ENCODE measurements at places on chromosomes 4 and X.

DNA sequence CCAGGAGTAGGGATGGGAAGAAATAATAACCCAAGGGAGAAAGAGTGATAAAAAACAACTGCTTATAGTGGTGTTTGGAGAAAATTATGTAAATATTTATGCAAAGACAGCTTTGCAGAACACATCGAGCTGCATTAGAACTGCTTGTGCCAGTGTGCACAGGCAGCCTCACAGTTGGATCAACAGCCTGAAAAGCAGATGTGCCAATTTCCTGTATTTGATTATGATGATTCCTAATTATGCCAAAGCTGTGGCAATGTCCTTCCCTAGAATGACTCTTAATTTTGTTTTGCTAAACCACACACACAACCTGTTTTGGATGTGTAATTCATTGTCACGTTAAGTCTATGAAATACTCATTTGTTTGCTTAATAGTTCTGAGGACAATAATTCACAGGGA is 30.6 kb upstream of the ANTXR2 start:
- DNase-seq = no peak

DNA sequence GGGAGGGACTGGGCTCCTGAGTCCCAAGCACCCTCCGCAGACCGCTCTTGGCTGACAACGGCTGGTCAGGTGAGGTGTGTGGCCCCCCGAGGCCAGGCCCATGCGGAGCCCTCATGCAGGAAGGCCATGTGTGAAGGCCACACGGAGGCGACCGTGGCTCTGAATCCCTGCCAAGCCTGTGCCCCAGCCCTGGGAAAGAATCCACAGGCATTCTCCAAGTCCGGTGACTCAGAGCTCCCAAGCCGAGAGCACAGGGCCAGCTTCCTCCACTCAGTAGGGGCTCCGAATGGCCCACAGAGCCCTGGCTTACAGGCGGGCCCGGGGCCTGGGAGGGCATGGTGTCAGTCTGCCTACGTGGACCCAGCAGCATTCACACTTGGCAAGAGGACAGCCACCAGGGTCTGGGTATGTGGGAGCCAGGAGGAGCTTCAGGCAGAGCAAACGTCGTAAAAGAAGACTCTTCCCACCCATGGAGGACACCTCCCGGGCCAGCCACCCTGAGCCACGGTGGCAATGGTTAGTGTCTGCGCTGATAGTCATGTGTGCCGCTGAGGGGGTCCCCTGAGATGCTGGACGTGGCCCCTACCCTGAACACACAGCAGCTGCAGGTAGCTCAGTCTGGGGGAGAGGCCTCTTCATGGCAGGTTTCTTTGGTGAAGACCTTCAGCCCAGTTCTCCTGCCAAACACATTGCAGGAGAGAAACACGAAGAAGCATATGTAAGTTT is 105.7 kb downstream of the PSAPL1 start:
- no peak for DNase-seq

DNA sequence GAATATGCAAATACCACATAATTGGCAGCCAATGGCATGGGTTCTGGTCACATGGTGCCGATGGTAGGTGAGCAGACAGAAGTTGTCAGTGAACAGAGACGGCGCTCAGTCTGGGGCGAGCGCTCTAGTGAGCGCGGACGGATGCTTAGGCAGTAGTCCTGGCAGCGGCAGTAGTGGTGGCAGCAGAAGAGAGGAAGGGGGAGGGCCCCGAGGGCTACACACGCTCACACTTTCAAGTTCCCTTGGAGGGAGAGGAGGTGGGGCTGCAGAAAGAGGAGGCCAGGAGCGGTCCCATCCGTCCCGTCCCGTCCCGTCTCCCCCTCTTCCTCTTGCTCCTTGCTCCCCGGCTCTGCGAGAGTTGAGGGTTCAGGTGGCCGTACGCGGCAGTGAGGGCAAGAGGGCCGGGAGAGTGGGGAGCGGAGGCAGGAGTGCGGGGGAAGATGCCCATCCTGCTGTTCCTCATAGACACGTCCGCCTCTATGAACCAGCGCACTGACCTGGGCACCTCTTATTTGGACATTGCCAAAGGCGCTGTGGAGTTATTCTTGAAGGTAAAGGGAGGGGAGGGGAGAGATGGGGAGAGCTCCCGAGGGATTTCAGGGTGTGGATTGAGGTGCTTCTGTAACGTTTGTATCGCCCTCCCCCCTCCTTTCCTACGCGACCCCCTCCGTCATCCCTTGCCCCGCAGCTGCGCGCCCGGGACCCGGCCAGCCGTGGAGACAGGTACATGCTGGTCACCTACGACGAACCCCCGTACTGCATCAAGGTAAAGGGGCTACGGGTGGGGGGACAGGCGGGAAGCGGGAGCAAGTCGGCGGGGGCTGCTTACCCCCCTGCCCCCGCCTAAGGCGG is at the start of gene INTS6L:
Gene INTS6L (plus strand): TSS at position 108 of the 852 bp plus-strand sequence. CDS start 333 bp downstream, at position 441.
- peak; percentile 72 for DNase-seq

DNA sequence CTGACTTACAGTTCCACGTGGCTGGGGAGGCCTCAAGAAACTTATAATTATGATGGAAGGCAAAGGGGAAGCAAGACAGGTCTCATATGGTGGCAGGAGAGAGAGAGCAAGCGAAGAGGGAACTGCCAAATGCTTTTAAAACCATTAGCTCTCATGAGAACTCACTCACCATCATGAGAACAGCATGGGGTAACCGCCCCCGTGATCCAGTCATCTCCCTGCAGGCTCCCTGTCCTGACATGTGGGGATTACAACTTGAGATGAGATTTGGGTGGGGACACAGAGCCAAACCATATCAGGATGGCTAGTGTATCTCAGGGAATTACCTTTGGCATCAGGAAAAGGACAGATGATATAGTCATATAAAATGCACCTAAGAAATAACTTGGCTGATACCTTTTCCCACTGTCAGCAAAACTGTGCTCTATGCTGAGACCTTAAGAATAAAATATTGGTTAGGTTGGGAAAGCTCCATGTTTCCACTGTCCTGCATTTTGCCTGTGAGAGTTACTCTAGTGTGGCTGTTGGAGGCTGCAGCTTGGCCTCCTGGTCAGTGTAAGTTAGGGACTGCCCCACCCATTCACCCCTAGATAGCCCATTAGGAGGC is 110.3 kb downstream of the UCHL1 start:
- no peak for DNase-seq

DNA sequence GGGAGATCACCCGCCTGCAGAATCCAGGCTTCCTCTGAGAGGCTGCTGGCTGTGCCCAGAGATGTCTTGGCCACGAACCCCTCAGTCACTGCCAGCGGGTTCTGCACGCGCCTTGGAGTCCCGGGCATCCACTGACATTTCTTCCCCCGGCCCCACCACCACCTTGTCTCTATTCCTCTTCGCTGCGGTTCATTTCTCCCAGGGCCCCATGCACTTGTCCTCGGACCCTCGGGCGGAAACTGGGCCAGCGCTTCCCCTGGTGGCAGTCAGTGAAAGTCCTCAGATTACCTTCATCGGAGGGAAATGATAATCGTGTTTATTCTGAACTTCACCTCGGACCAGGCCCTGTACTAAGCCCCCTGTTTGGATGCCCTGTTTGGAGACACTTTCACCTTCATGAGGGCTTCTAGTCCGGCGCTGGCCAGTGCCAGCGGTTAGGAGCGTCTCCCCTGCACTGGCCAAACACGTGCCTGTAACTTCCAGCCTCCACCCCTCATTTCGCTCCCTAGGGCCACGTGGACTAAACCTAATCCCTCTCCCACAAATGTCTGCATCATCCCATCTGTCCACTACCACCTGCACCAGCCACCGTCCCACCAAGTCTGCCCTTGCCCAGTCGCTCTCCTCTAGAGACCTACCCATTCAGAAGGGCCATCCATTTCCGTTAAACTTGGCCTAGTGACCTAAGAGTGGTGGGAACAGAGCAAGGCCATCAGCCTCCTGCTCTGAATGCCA is 82.0 kb downstream of the DCTD start:
- DNase-seq = no peak

DNA sequence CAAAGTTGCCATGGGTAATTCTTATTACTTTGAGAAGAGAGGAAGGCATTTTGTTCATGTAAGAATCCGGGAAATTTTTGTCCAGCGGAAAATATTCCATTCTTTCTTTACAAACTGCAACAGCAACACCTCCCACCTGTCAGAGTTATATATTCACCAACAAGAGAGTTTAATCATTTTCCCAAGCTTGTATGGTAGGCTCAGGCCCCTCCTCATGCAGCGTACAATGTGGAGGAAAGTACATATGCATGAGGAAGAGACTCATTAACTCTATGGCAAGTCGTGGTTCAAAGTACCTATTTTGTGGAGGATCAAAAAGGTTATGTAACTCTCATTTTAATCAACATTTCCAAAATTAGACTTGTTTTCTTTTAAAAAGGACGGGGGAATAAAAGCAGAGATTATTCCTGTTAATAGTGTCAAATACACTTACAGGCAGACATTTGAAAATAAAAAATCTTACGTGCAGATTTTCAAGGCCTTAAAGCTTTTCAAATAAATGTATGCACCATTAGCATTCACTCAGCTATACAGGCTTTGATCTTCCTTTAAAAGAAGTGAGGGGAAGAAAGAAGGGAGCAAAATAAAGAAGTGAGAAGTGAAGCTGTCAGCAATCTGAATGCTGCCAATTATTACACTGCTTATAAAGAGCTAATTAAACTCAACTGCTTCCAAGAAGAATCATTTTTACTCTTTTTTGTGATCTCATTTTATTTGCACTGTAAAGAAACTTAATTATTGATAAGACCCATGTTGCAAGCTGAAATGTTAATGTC is 204.8 kb downstream of the FAT4 start:
- no peak for DNase-seq

- DNase-seq = no peak
These were observed 122.9 kb upstream of the RASGEF1B start for GRCh38 chr4:81594490-81595159.

DNA sequence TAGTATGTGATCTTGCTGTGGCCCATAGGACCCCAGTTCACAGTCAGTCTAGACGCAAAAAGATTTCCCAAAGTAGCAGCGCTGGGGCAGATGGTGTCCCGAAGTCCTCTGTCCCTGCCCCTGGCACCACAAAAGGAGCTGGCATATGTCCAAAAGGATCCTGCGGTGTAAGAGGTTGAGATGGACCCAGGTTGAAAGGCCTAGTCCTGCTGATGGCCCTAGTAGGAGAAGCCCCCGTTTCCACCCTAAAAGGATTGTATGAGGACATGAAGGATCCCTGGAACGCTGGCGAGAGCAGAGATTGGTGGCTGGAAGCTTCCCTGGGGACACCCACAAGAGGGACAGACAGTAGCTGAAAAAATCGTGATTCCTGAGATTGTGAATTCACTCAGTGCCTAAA is 58.0 kb upstream of the DCAF8L1 start:
- DNase-seq = no peak

DNA sequence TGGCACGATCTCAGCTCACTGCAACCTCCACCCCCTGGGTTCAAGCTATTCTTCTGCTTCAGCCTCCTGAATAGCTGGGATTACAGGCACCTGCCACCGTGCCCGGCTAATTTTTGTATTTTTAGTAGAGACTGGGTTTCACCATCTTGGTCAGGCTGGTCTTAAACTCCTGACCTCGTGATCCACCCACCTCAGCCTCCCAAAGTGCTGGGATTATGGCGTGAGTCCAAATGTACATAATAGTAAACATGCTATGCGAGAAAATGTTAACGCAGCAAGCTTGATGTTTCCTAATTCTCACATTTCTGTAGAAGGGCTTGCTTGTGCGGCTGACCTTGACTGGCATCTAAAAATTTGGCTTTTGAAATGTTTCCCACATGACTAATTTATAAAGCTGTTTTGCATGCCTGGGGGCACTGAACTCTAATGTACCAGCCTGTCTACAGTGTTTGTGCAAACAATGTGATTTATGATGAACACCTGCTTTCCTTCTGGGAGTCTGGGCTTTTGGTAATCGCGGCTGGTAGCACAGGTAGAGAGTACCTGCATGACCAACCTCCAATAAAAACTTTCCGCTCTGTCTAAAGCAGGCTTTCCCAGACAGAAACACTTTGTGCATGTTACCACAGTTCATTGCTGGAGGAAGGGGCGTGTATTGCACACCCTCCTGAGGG is 216.8 kb downstream of the IL15 start:
- no peak for DNase-seq

DNA sequence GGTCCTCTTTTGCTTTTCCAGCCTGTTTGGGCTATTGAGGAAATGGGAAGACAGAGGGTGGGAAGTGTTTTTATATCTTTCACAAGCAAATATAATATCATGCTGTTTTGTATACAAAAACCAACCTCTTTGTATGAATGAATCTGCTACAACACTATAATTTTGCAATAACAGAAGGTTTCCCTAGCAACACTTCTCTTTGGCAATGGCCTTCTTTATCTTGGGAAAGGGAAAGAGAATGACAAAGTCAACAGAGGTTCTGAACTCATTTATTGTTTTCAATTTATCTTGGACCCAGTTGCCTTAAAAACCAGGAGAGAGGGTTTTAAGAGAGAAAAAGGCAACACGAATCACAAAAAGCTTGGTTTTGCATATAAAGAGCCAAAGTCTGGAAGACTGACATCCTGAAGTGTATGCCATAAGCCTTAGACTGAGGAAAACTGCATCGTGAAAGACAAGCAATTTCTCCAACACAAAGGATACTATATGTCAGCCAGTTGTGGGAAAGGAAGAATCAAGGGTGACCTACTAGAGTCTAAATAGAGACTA is 121.8 kb upstream of the FAM241A start:
- no peak for DNase-seq

- DNase-seq = no peak
These were observed 2.9 kb downstream of the ARAF start for GRCh38 chrX:47563801-47564315.

- DNase-seq = no peak
These were observed 145.4 kb upstream of the MAP3K15 start for GRCh38 chrX:19660604-19661255.

- DNase-seq = no peak
These were observed 156.5 kb upstream of the ETNPPL start for GRCh38 chr4:108919226-108919893.

- no peak for DNase-seq
These were observed 267.1 kb upstream of the ETNPPL start for GRCh38 chr4:109029987-109030386.

- no peak for DNase-seq
These were observed 44.8 kb upstream of the CDKN2AIP start for GRCh38 chr4:183399616-183400015.

- DNase-seq = no peak
These were observed 27.6 kb downstream of the CLCN5 start for GRCh38 chrX:49949961-49950360.

GRCh38 chrX:13666836-13667235 is 13.9 kb downstream of the TCEANC start:
- DNase-seq = no peak

DNA sequence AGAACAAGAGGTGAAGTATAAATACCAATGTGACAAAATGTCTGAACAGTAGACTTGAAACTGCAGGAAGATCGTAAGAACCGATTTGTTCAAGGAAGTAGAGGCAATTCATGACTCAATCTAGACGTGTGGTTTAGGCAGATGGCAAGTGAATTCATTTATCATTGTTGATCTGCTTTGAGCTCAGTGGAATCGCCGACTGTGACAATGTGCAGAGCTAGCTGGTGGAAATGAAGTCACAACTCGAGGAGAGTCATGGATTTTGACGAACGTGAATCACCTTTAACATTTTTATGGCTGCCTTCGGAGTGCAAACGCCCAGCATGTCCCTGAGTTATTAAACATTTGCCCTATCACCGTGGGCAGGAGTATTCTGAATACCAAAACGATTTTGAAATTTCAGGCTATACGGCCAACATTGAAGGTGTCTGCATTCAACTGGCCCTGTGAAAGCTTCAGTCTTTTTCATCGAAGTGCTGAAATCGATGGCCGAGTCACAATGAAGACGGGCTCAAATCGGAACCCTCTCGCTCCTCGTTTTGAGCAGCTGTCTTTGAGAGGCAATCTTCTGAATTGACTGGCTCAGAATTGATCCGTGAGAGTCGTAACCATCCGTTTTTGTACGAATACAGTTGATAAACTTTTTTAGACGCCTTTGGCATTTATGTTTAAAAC is 689 bp upstream of the OGT start:
- DNase-seq = peak; percentile 35
